ENCODE measurements at places on chromosomes 3 and 15.
A peak's percentile ranks its signal among the peaks of the same experiment; 100 is the strongest.

GRCh38 chr3:113545594-113545993 lies 13.2 kb downstream of the SIDT1 start:
- no peaks in the 10 kb centered on the region for H3K27me3 ChIP-seq
- peaks cover 26% of the 10 kb centered on the region for H3K36me3 ChIP-seq
- no peak for DNase-seq
- H3K27ac ChIP-seq = peak overlapping the region; percentile 21

GRCh38 chr15:52795464-52796227 lies 5.5 kb upstream of the ONECUT1 start:
- H3K27me3 ChIP-seq = peaks cover 67% of the 10 kb centered on the region
- no peaks in the 10 kb centered on the region for H3K36me3 ChIP-seq
- H3K4me3 ChIP-seq = no peak overlapping the region
- H3K4me1 ChIP-seq = peaks cover 12% of the 10 kb centered on the region
- no peak for DNase-seq
- peak overlapping the region; percentile 42 for H3K27ac ChIP-seq

DNA sequence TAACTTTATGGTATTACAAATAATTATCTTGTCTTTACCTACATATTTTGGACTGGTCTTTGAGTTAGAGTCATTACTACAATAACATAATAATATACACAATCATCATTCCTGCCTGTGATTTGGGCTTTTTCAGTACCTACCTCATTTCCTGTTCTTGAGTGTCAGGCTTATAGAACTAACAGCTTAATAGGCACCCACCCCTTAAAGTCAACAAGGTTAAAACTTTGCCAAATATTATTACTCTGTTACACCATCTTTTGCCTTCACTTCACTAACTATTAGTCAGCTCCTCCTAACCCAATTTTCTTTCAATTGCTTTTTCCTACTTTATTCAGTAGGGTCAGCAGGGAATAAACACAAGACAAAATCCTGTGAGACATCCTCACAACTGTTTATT lies 488.7 kb upstream of the AGTR1 start:
- no peaks in the 10 kb centered on the region for H3K4me1 ChIP-seq
- H3K4me3 ChIP-seq = no peak overlapping the region
- no peaks in the 10 kb centered on the region for H3K36me3 ChIP-seq
- no peak for DNase-seq
- H3K27ac ChIP-seq = no peak overlapping the region
- H3K27me3 ChIP-seq = no peaks in the 10 kb centered on the region

DNA sequence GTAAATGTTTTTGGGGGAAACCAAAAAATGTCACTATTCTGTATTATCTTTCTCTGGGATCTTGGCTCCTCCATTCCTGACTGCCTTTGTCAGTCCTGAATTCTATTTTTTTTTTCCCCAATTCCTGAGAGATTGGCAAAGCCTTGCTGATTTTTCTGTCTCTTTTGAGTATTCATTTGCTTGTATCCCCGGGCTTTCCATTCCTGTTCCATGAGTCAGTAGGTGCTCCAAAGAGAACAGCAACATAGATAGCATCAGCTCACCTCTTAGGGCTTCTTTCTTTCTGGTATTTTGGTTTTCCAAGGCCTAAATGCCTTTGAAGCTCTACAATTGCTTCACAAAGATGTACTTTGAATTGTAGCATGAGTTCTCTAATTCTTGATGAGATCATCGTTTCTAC lies 271.7 kb upstream of the LRRC3B start:
- no peaks in the 10 kb centered on the region for H3K36me3 ChIP-seq
- H3K27ac ChIP-seq = no peak overlapping the region
- no peak overlapping the region for H3K4me3 ChIP-seq
- H3K4me1 ChIP-seq = no peaks in the 10 kb centered on the region
- no peaks in the 10 kb centered on the region for H3K27me3 ChIP-seq
- DNase-seq = no peak

- no peak overlapping the region for H3K27ac ChIP-seq
- peaks cover 58% of the 10 kb centered on the region for H3K27me3 ChIP-seq
- H3K4me3 ChIP-seq = no peak overlapping the region
- DNase-seq = no peak
- H3K36me3 ChIP-seq = no peaks in the 10 kb centered on the region
Observed at GRCh38 chr3:172446198-172446597, 2.1 kb downstream of the GHSR start.

DNA sequence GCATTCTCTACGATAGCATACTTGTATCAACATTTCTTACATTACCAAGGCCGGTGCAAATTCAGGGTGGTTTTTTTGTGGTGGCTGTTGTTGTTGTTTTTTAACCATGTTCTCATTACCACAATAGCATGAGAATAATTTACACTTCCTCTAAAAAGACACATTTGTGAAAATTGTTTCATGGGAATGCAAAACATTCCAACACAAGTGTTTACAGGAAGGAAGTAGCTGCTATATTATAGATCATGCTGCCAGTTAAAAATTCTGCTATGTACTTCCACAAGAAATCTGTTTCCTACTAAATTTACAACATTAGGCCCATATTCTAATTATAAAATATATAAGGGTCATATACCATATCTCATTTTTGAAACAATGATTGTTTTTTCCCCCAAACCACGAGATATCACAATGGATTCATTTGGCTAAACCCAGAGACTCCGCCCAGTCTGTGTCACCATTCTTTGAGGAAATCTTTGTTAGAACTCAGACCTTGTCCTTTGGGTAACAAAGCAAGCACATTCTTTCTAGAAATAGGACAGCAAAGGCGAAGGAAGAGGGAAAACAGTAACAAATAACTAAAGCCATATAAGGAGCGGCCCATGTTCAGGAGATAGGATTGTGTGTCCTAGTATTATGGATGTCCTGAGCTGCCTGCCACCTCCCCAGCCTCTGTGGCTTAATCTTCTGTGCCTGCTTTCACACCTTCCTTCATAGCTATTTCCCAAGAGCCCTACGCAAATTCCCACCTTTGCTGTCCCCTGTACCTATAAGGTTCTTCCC lies 60.1 kb downstream of the UACA start:
- H3K27ac ChIP-seq = no peak overlapping the region
- H3K36me3 ChIP-seq = no peaks in the 10 kb centered on the region
- peaks cover 29% of the 10 kb centered on the region for H3K27me3 ChIP-seq
- H3K4me3 ChIP-seq = no peak overlapping the region
- no peak for DNase-seq

DNA sequence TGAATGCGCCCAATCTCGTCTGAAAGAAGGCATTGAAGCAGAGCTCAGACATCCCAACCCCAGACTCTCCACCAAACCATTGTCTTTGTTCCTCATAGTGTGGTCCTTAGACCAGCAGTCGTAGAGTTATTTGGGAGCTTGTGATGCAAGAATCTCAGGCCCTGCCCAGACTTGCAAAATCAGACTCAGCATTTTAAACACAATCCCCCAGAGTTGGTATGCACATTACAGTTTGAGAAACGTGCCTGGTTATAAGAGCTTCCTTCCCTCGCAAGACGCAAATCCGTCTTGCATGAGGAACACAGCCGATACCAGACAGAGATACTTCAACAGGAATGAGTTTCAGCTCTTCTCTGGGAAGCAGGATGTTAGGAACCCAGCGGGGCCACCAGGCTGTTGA lies 38.9 kb upstream of the IREB2 start:
- H3K27ac ChIP-seq = no peak overlapping the region
- H3K4me1 ChIP-seq = no peaks in the 10 kb centered on the region
- no peak overlapping the region for H3K4me3 ChIP-seq
- DNase-seq = no peak
- peaks cover 3% of the 10 kb centered on the region for H3K27me3 ChIP-seq
- H3K36me3 ChIP-seq = no peaks in the 10 kb centered on the region
